ENCODE measurements at places on chromosomes 16 and 17. TPM values are rescaled to one million over a fixed set of nuclear protein-coding genes. Genes with fewer than 3 reads are reported as not detected.

The SLFN12L gene
- not detected for total RNA-seq

The FADS6 gene
- total RNA-seq, result 0.24 TPM

The SPN gene
- total RNA-seq, result not detected

The SULT1A4 gene
- total RNA-seq, result not detected

The KRTAP3-2 gene
- total RNA-seq, result not detected

The BIRC5 gene
- total RNA-seq, result 4.8 TPM

The HOXB5 gene
- total RNA-seq, result not detected

The GCGR gene
- total RNA-seq, result not detected

The C17orf78 gene
- not detected for total RNA-seq

The AARSD1 gene
- 11.9 TPM for total RNA-seq

The C16orf54 gene
- total RNA-seq, result not detected

The MLKL gene
- 6.6 TPM for total RNA-seq

The TGFB1I1 gene
- 3.4 TPM for total RNA-seq

The CSH1 gene
- not detected for total RNA-seq

The NPIPB6 gene
- not detected for total RNA-seq

The POLDIP2 gene
- total RNA-seq, result 70.8 TPM

The CPSF4L gene
- total RNA-seq, result not detected

The NTN3 gene
- not detected for total RNA-seq

The HBZ gene
- total RNA-seq, result not detected

The MYCBPAP gene
- 0.96 TPM for total RNA-seq

The ZNF624 gene
- 4.6 TPM for total RNA-seq

The CTRB1 gene
- total RNA-seq, result not detected

The ARHGAP44 gene
- total RNA-seq, result 0.64 TPM

The MIF4GD gene
- total RNA-seq, result 16.4 TPM

The CDR2L gene
- 23.4 TPM for total RNA-seq

The SHCBP1 gene
- total RNA-seq, result 1.2 TPM

The ABCC6 gene
- total RNA-seq, result 0.48 TPM

The CHMP6 gene
- total RNA-seq, result 10.1 TPM

The ABCA6 gene
- under 0.01 TPM for total RNA-seq

The METRN gene
- 191 TPM for total RNA-seq

The MT1F gene
- total RNA-seq, result 3.8 TPM

The OR3A3 gene
- total RNA-seq, result not detected

The FMNL1 gene
- 6.0 TPM for total RNA-seq

The NOS2 gene
- not detected for total RNA-seq

The PPL gene
- total RNA-seq, result 150 TPM

The DNAJC7 gene
- total RNA-seq, result 41.1 TPM

The KRT27 gene
- not detected for total RNA-seq

The BICDL2 gene
- 10.4 TPM for total RNA-seq

The IRX5 gene
- 2.7 TPM for total RNA-seq

The OTOA gene
- not detected for total RNA-seq

The RSKR gene
- total RNA-seq, result 2.7 TPM

The ZNF48 gene
- 10.4 TPM for total RNA-seq

The STH gene
- not detected for total RNA-seq

The CDRT15 gene
- not detected for total RNA-seq

The GGT6 gene
- 7.7 TPM for total RNA-seq

The CMTM1 gene
- not detected for total RNA-seq

The C16orf46 gene
- 0.24 TPM for total RNA-seq

The SLC38A8 gene
- total RNA-seq, result not detected

The MFSD6L gene
- not detected for total RNA-seq

The PITPNM3 gene
- 47.5 TPM for total RNA-seq

The TMEM114 gene
- total RNA-seq, result not detected

The DDX28 gene
- total RNA-seq, result 14.3 TPM

The NRN1L gene
- total RNA-seq, result not detected

The TLCD3B gene
- not detected for total RNA-seq

The AIPL1 gene
- total RNA-seq, result not detected

The PROCA1 gene
- total RNA-seq, result 0.24 TPM

The TBC1D26 gene
- total RNA-seq, result not detected

The TSNAXIP1 gene
- not detected for total RNA-seq

The CCL7 gene
- not detected for total RNA-seq

The TNFSF13 gene
- total RNA-seq, result 5.3 TPM
